ENCODE measurements at places on chromosomes 3 and 15.
A peak's percentile ranks its signal among the peaks of the same experiment; 100 is the strongest.

DNA sequence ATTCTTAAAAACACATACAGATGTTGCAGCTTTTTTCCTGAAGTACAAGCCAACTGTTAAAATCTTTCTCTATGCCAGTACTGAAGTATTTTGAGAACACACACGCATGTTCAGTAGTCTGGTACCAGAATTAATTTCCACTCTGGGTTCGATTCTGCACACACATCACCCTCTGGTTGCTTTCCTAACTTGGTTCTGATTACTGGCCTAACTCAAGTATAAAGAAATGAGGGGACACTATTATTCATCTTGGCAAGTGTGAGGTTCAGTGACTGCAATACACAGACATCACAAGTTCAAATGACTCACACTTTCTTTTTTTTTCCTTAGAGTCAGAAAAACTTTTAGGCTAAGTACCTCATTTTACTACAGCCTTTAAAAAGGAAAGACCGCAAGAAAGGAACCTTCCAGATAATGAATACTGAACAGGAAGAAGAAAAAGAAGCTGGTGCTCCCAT, 37.4 kb upstream of the LDHAL6B start:
- no peak for DNase-seq

DNA sequence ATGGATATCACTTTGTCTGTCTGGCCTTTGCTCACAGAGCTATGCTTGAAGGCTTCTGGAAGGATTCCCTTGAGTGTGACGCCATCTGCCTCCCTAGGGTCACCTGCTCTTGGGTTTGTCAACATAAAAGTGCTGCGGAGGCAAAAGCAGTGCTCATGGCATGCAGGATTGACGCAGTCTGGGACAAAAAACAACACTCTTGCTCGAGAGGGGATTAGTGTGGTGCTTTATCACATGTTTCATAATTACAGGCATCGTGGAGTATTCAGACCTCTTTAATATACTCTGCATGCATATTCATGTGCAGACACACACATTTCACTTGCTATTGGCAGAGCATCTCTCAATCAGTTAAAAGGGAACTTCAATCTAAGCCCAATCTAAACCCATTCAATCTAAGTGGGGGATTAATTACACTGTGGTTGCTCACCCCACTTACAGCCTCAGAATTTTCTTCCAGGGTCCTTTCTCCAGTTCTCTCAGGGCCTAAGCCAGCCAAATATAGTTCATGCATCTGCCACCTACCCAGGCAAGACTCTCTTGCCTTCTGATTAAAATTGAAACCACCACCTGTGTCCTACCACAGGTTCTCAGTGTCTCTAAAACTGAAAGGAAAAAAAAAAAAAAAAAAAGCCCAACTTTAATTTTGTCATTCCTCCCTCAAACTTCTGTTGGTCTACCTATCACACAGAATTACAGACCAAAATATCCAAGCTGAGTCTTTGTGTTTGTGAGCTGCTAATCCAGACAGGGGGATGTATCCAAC, 75.6 kb downstream of the BFSP2 start:
- DNase-seq, result no peak

DNA sequence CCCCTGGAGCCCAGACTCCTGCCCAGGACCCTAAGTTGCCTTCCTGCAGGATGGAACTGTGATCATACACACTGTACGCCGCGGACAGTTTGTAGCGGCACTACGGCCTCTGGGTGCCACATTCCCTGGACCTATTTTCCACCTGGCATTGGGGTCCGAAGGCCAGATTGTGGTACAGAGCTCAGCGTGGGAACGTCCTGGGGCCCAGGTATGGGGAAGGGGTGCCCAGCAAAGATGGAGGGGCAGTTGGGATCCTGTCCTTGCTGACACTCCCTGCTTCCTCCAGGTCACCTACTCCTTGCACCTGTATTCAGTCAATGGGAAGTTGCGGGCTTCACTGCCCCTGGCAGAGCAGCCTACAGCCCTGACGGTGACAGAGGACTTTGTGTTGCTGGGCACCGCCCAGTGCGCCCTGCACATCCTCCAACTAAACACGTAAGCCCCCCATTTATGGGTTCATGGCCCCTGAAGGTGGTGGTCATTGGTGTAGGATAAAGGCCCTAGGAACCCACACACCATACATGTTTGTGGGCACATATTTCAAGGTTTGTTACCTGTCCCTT, 28.8 kb downstream of the NBEAL2 start:
- DNase-seq, result no peak

GRCh38 chr15:54566654-54567053, 588.4 kb downstream of the UNC13C start:
- no peak for DNase-seq

GRCh38 chr3:182215881-182216280, 504.2 kb downstream of the SOX2 start:
- DNase-seq, result no peak

DNA sequence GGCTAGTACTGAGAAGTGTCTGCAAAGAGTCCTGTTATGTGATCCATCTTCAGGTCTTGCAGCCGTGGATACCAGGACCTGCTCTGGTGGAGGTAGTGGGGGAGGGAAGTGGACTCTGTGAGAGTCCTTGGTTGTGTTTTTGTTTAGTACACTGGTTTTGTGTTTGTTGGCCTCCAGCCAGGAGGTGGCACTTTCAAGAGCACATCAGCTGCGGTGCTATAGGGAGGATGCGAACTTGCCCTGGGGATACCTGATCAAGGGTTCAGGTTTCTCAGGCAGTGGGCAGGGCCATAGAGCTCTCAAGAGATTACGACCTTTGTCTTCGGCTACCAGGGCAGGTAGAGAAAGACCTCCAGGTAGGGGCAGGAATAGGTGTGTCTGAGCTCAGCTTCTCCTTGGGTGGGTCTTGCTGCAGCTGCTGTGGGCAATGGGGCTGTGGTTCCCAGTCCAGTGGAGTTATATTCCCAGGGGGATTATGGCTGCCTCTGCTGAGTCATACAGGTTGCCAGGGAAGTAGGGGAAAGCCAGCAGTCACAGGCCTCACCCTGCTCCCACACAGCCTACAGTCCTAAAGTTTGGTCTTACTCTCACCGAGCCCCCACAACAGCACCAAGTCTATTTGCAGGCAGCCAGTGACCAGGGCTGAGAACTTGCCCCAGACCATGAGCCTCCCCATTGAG, 132.8 kb upstream of the NPHP3 start:
- DNase-seq, result no peak

DNA sequence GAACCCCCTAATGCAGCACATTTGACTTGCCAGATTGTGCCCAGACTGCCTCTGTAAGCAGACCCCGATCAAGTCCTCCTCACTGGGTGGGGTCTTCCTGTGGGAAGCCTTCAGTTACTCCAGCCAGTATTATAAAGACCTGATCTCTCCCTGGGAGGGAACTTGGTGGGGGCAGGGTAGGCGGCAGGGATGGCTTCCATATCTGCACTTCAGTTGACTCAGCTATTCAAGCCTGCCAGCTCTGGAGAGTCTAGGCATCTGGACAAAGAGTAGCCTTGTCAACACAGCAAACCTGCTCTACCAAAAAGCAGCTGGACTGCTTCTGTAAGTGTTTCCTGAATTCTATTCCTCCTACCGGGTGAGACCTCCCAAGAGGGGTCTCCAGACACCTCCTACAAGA, 21.0 kb upstream of the SLC25A38 start:
- DNase-seq, result no peak

- DNase-seq, result no peak
These were observed 401.4 kb downstream of the TBL1XR1 start for GRCh38 chr3:176795891-176796290.

DNA sequence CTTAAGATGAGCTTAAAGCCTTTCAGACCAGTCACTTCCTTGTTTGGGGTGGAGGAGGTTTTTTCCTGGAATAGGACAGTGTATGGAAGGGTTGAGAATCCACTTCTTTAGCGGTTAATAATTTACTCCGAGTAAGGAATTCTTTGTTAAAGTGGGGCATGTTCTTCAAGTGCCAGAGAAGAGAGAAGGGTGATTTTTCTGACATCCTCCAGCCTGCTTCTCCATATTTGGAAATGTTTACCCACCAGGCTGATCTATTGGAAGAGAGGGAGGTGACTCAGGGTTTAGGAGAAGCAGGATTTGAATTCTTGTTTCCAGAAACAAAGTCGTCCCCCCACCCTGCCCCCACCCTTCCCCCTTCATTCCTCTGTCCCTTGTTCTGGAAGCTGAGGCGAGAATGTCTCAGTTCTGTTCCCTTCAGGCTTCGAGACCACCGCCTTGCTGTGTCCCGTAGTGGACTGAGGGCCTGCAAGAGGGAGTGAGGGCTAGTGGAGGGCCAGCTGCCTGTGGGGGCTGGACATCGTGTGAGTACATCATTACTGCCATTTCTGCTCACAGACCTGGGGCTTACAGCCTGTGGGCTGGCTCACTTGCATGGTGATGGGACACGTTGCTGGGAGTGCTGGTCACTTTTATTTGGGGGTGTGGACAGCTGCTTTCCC, 58.5 kb downstream of the LPP start:
- DNase-seq, result peak; percentile 69

DNA sequence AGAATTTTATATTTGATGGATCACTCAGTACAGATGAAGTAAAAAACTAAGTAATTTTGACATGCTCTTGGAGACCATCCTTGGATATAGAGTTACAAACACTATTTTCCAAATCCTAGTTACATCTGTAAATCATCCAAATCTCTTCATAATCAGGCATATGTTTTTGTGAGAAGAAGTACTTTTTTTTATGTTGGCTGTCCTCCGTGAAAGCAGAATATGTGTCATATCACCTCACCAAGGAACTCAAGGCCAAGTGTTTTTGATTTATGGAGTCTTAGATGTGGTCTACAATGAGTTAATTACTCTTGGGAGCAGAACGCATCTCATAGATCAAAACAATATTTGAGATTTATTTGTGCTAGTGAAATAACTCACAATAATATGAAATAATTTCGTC, 416.5 kb upstream of the TGFBR2 start:
- DNase-seq, result no peak

GRCh38 chr3:82329300-82329699, 567.9 kb upstream of the GBE1 start:
- no peak for DNase-seq

DNA sequence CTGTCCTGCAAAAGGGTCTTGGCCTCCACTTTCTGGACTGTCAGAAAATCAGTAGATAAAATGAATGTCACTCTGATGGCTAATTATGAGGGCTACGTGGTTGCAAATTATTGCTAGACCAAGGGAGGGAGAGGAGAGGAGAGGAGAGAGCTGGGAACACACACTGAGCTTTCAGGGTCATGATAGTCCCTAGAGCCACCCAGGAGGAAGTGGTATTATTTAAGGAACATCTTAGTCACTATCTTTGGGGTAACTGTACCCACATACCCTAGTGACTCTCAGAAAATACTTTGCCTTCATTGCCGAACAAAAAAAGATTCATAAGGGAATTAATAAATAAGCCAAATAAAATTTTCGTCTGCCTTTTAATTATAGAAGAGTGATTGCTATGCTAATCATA, 642.3 kb upstream of the CFAP20DC start:
- no peak for DNase-seq

- DNase-seq, result no peak
These were observed 348.6 kb downstream of the NLGN1 start for GRCh38 chr3:173745952-173746682.

DNA sequence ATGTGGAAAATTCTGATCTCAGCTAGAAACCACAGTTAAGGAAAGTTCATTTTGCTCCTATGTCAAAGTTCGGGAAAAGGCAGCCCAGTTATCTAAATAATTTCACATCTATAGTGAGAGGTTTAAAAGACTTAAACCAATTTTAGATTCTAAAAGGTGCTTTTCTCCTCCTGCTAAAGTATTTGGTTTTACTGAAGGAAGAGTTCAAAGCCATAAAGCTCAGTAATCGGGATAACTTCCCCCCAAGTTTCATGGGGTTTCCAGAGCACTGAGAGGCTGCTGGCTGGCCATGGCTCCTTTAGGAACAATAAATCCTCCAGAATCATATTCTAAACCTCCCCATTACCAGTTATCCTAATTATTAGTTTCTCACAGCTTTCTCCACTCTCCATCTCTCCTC, 38.2 kb downstream of the ZIC4 start:
- DNase-seq, result no peak

- no peak for DNase-seq
These were observed 125.1 kb upstream of the SLC25A36 start for GRCh38 chr3:140816372-140817195.

- no peak for DNase-seq
These were observed 68.6 kb upstream of the ITGA11 start for GRCh38 chr15:68500363-68501258.

DNA sequence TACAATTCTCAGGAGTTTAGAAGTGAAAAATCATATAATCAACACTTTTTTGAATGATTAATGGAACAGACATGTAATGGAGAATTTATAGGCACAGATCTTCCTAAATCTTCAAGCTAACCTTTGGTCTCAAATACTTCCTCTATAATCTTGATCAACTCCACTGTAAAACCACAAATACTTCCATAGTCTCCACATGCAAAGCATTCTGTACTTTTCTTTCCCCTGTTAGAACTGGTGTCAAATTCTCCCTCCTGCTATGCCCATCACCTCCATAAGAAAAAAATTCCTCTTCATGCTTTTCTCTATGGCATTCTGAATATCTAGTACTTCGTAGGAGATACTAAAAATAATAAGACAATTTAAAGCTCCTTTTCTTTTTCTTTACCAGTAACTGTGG, 214.3 kb downstream of the ADAMTS9 start:
- DNase-seq, result no peak

- DNase-seq, result peak; percentile 5
These were observed 193.0 kb upstream of the RARB start for GRCh38 chr3:25235031-25235430.

DNA sequence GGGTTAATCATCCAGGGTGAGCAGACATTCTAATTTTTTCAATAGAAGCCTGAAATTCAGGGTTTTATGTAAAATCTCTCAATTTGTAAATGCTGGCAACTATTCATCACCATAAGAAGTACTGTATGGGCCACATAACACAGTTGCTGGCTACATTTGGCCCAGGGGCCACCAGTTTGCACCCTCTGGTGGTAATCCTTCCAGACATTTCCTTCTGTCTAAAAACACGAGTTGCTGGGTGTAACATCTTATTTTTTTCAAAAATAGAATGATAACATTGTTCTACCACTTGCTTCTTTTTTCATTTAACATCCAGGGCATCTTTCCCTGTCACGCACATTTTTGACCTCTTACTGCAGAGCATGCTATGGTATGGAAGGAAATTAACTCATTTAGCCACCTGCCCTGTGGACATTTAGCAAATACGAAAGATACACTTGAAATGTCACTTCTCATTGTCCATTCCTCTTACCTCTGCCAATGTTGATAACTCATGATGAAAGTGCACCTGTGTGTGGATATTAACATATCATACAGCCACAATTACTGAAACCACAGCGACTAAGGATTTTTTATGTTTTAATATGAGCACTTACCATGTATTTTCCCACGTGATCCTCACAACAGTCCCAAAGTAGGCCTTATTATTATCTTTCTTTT, 117.5 kb upstream of the ARHGEF3 start:
- no peak for DNase-seq

GRCh38 chr15:74013374-74013894, 18.9 kb downstream of the PML start:
- DNase-seq, result no peak

- no peak for DNase-seq
These were observed 68.4 kb downstream of the MGLL start for GRCh38 chr3:127753898-127754410.

- no peak for DNase-seq
These were observed 32.5 kb downstream of the GMNC start for GRCh38 chr3:190830031-190830430.

GRCh38 chr3:147411815-147412241, 2.7 kb downstream of the ZIC1 start:
- no peak for DNase-seq

All from large intestine (tissue), 12 donors.